ENCODE measurements at places on chromosomes 13 and 19. TPM values are rescaled to one million over a fixed set of nuclear protein-coding genes. Genes with fewer than 3 reads are reported as not detected.

Gene TMEM259
- total RNA-seq, result 452 TPM

Gene LYPD5
- not detected for total RNA-seq

DNA sequence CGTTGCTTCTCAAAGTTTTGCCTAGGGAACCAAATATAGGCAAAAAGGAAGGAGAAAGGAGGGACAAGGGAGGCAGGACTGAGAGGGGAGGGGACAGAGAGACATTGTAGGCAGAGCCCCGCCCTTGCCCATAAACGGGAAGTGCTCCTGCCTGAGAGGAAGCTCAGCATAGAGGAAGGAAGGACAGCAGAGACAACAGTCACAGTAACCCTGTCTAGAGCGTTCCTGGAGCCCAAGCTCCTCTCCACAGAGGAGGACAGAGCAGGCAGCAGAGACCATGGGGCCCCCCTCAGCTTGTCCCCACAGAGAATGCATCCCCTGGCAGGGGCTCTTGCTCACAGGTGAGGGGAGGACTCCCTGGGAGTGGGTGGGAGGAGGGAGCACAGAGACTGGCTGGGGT lies at the start of gene CEACAM21:
TSS of gene CEACAM21 (plus strand) at position 169 of the 400 bp plus-strand sequence. CDS start at position 278, 109 bp downstream.
- H3K36me3 ChIP-seq, result no peaks in the 10 kb centered on the region
- DNase-seq, result no peak
- no peak within 1 kb of the TSS for H3K4me3 ChIP-seq
- no peak within 1 kb of the TSS for H3K27ac ChIP-seq

- H3K27ac ChIP-seq, result no peak overlapping the region
- no peak for DNase-seq
- H3K4me1 ChIP-seq, result peaks cover 12% of the 10 kb centered on the region
- no peaks in the 10 kb centered on the region for H3K36me3 ChIP-seq
Observed at GRCh38 chr13:33352041-33352440, 66.5 kb upstream of the STARD13 start.

Gene KLF1
- total RNA-seq, result not detected

GRCh38 chr13:44929692-44930091 lies 59.6 kb downstream of the NUFIP1 start:
- H3K4me3 ChIP-seq, result no peak overlapping the region
- H3K36me3 ChIP-seq, result no peaks in the 10 kb centered on the region
- DNase-seq, result no peak
- H3K27ac ChIP-seq, result peak overlapping the region; percentile 79

DNA sequence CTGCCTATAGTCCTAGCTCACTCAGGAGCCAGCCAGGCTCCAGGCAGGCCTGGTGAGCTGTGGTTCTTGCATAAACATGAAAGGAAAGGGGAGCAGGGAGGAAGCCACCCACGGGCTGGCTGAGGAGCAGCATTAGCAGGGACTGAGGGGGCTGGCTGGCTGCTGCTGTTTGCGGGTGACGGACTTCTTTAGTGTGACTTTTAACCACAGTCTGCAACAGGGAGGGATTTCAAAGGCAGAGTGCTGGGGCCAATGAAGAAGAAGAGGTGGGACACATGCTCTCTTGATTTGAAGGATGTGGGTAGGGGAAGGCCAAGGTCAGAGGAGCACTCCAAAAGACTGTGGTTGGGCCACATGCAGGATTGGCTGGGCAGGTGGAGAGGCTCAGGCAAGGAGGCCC lies 223.0 kb downstream of the DNAJC15 start:
- H3K27ac ChIP-seq, result no peak overlapping the region
- H3K27me3 ChIP-seq, result no peaks in the 10 kb centered on the region
- H3K4me1 ChIP-seq, result no peaks in the 10 kb centered on the region
- no peak for DNase-seq
- no peaks in the 10 kb centered on the region for H3K36me3 ChIP-seq
- H3K4me3 ChIP-seq, result no peak overlapping the region

GRCh38 chr19:3411636-3412035 lies 45.3 kb downstream of the NFIC start:
- H3K27me3 ChIP-seq, result no peaks in the 10 kb centered on the region
- H3K4me3 ChIP-seq, result no peak overlapping the region
- H3K4me1 ChIP-seq, result peaks cover 3% of the 10 kb centered on the region
- DNase-seq, result no peak

- H3K4me1 ChIP-seq, result no peaks in the 10 kb centered on the region
- H3K27ac ChIP-seq, result no peak overlapping the region
- H3K36me3 ChIP-seq, result peaks cover 25% of the 10 kb centered on the region
- no peak overlapping the region for H3K4me3 ChIP-seq
- H3K27me3 ChIP-seq, result no peaks in the 10 kb centered on the region
- no peak for DNase-seq
Observed at GRCh38 chr19:11499220-11499726, 6.4 kb downstream of the ZNF653 start.

GRCh38 chr13:106680796-106681472 lies 113.0 kb upstream of the ARGLU1 start:
- H3K27me3 ChIP-seq, result no peaks in the 10 kb centered on the region
- no peaks in the 10 kb centered on the region for H3K4me1 ChIP-seq
- no peak overlapping the region for H3K4me3 ChIP-seq
- DNase-seq, result no peak
- H3K36me3 ChIP-seq, result no peaks in the 10 kb centered on the region

GRCh38 chr19:54026656-54027055 lies 35.2 kb downstream of the CACNG6 start:
- no peak overlapping the region for H3K4me3 ChIP-seq
- no peak overlapping the region for H3K27ac ChIP-seq
- no peaks in the 10 kb centered on the region for H3K4me1 ChIP-seq
- H3K36me3 ChIP-seq, result no peaks in the 10 kb centered on the region
- DNase-seq, result no peak
- H3K27me3 ChIP-seq, result no peaks in the 10 kb centered on the region

DNA sequence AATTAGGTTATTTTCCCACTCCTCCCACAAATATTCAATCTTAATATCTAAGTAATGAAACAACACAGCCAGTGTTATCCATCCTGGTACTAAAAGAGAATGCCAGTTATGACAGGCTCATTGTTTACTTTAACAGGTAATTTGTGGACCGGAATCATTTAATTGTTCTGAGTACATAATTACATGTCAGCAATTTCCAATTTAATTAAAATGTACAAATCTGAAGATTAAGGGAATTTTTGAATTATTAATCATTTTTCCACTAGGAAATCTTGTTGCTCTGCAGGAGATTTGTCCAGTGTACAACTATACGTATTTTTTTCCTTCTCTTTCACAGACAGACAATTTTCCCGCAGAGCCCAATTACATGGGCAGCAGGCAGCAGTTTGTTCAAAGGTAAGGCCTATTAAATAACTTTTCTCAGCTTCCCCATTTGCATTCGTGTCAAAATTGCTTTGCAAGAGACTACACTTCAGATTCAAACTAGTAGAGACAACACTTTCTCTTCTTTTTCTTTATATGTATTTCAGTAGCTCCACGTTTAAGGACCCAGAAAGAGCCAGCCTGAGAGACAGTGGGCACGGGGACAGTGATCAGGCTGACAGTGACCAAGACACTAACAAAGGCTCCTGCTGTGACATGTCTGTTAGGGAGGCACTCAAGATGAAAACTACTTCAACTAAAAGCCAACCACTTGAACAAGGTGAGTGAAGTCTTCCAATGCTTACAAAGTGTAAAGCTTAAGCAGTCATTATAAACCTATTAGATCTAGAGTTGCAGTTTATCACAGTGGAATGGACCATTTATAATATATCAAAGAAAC lies 34.8 kb downstream of the PCDH17 start:
- DNase-seq, result no peak
- H3K27ac ChIP-seq, result no peak overlapping the region
- no peaks in the 10 kb centered on the region for H3K27me3 ChIP-seq
- H3K4me1 ChIP-seq, result no peaks in the 10 kb centered on the region
- no peaks in the 10 kb centered on the region for H3K36me3 ChIP-seq

Gene RASIP1
- total RNA-seq, result 85.9 TPM

Gene CASP14
- total RNA-seq, result not detected

Gene SOX21
- not detected for total RNA-seq

Gene PRR19
- total RNA-seq, result not detected

Gene ICAM4
- not detected for total RNA-seq

- no peaks in the 10 kb centered on the region for H3K27me3 ChIP-seq
- no peaks in the 10 kb centered on the region for H3K36me3 ChIP-seq
- no peak overlapping the region for H3K4me3 ChIP-seq
- H3K4me1 ChIP-seq, result no peaks in the 10 kb centered on the region
- no peak for DNase-seq
Observed at GRCh38 chr13:55497486-55497885, 1643.2 kb upstream of the PRR20A start.

- no peaks in the 10 kb centered on the region for H3K27me3 ChIP-seq
- no peak overlapping the region for H3K27ac ChIP-seq
- H3K4me3 ChIP-seq, result no peak overlapping the region
- no peaks in the 10 kb centered on the region for H3K4me1 ChIP-seq
Observed at GRCh38 chr19:19078801-19079200, 15.0 kb downstream of the SLC25A42 start.

DNA sequence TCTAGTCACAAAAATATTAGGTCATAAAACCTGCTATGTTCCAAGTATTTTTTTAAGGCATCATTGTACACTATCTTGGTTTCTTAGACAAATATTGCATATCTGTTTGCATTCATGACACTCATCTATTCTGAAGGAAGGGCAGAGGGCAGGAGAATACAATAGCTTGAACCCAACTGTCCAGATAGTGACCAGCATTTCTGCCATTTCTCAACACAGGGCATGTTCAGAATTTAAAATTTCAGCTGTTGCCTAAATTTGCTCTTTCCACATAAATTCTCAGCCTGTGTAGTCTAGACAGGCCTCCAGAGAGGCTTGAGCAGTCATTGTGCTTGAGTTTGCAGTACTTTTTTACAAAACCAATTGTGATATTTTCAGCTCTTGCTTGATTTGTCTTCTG lies 119.5 kb downstream of the ZAR1L start:
- H3K27ac ChIP-seq, result no peak overlapping the region
- H3K36me3 ChIP-seq, result no peaks in the 10 kb centered on the region
- H3K4me3 ChIP-seq, result no peak overlapping the region

DNA sequence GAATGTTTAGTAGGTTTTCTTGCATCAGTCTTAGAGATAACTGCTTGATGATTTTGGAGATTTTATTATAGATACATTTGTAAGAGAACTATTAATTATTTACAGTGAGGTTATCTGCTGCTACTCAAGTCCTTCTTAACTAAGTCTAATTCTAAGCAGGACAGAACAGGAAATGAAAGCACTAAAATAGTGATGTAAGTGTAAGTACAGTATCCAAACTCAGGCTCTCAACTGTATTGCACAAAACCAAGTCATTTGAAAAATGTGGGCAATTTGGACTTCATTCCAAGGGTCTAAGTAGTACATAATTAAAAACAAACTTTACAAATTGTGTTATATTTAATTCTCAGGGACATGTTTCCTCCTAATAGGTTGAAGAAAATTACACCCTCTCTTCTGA lies 417.1 kb downstream of the ITGBL1 start:
- H3K4me3 ChIP-seq, result no peak overlapping the region
- H3K27me3 ChIP-seq, result no peaks in the 10 kb centered on the region
- no peak for DNase-seq
- no peaks in the 10 kb centered on the region for H3K4me1 ChIP-seq
- no peak overlapping the region for H3K27ac ChIP-seq

- H3K4me3 ChIP-seq, result no peak overlapping the region
- H3K27me3 ChIP-seq, result no peaks in the 10 kb centered on the region
- H3K36me3 ChIP-seq, result peaks cover 100% of the 10 kb centered on the region
- DNase-seq, result no peak
- peaks cover 6% of the 10 kb centered on the region for H3K4me1 ChIP-seq
Observed at GRCh38 chr19:16096280-16096855, 15.3 kb upstream of the RAB8A start.

- H3K4me3 ChIP-seq, result no peak overlapping the region
- no peak overlapping the region for H3K27ac ChIP-seq
- peaks cover 28% of the 10 kb centered on the region for H3K36me3 ChIP-seq
- H3K27me3 ChIP-seq, result no peaks in the 10 kb centered on the region
- peaks cover 7% of the 10 kb centered on the region for H3K4me1 ChIP-seq
Observed at GRCh38 chr19:51694318-51695085, 1.4 kb downstream of the SPACA6 start.

DNA sequence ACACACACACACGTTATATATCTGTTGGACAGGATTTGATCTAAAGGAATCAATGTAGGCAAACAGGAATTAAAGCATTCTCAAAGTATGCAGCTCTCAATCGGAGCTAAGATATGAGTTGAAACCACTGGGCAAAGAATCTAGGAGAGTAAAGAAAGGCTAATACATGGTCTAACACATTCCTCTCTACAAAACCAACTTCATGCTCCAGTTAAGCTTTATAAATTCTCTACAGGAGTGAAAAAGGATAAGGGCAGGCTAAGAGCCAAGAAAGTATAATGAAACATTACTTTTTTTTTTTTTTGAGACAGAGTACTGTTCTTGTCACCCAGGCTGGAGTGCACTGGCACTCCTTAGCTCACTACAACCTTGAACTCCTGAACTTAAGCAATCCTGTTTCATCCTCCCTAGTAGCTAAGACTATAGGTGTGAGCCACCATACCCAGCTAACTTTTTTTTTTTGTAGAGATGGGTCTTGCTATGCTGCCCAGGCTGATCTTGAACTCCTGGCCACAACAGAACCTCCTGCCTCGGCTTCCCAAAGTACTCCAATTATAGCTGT lies 10.6 kb downstream of the FBXL3 start:
- peaks cover 8% of the 10 kb centered on the region for H3K4me1 ChIP-seq
- peak overlapping the region; percentile 79 for H3K27ac ChIP-seq
- peak overlapping the region; percentile 16 for H3K4me3 ChIP-seq
- no peaks in the 10 kb centered on the region for H3K27me3 ChIP-seq
- H3K36me3 ChIP-seq, result peaks cover 64% of the 10 kb centered on the region

DNA sequence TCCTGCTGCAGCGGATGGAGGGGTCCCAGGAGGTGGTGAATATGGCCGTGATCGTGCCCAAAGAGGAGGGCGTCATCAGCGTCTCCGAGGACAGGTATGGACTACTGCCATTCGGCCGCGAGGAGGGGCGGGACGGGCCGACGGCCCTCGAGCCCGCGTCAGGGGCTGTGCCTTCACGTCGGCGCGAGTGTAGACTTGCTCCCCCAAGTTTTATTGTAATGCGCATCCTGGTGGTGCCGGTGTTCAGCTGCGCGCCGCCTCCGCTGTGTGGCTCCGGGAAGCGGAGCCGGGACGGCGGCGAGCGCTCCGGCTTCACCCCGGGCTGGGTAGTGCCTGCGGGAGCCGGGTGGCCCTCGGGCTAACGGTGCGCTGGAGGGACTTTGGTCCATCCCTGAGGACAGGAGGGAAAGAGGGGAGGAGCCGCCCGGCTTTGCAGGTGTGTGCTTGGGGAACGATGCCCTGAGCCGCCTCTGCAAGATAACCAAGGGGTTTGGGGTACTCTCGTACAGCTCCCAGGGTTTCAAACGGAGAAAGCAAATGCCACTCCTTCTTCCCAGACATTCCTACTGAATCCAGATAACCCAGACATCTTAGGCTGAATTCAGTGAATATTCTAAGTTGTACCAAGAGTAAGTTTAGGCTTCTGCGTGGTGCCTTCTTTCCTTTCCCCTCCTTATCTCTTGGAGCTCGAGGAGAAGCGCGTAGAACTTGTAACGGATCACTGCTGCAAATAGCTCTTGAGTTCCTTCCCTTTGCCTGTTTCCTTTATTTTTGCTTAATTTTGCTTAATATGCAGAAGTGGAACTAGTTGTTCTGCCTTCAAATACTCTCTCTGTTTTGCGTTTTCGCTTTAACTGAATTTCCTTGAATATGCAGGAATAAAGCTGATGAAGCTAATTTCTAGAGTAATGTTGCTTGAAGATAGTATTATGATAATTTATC lies 740 bp downstream of the WDFY2 start:
- H3K4me3 ChIP-seq, result peak overlapping the region; percentile 90
- H3K4me1 ChIP-seq, result no peaks in the 10 kb centered on the region
- no peaks in the 10 kb centered on the region for H3K36me3 ChIP-seq
- H3K27ac ChIP-seq, result peak overlapping the region; percentile 84
- H3K27me3 ChIP-seq, result no peaks in the 10 kb centered on the region
